Tibial nerve (tissue), 4 donors: ENCODE measurements at places on chromosomes 1 and 21. TPM values are rescaled to one million over a fixed set of nuclear protein-coding genes. Genes with fewer than 3 reads are reported as not detected.
A peak's percentile ranks its signal among the peaks of the same experiment; 100 is the strongest.

TSPAN1 gene
- total RNA-seq: 8.1 TPM

NOTCH2 gene
- total RNA-seq: 103 TPM

FCRL2 gene
- not detected for total RNA-seq

CD2 gene
- 1.5 TPM for total RNA-seq

PER3 gene
- 21.6 TPM for total RNA-seq

MASP2 gene
- not detected for total RNA-seq

- DNase-seq: no peak
These were observed 874.4 kb downstream of the KCNT2 start for GRCh38 chr1:195733826-195734225.

DNA sequence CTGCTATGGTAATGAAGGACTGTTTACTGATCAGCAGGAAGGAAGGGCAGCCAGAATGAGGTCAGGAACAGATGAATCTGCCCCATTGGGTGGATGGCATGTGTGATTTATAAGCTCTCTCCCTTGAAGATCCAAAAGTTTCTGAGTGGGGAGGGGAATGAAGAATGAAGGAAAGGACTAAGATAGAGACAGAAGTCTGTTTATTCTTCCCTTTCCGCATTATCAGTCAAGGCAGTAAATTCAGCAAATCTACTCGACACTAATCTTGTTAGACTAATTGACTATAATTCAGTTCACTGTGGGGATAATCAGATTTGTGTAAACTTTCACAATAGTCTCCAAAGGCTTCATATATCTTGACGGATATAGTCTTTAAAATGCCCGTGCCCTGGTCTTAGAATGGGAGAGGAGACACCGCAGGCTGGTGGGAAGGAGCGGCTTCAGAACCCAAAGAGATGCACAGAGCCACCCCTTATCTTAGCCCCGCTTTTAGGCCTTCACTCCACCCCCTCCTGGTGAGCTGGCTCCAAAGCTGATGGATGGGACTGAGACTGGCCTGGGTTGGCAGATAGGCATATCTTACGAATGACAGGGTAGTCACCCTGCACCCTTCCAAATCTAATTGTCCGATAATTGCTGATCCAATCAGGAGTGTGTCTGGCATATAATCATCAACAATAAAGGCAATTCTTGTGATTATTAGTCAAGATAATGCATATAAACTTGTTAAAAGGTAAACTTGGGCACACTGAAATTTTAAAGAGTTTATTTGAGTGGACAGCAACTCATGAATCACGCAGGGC lies 76.0 kb upstream of the PPM1J start:
- DNase-seq: no peak

GRCh38 chr1:91557826-91558225 lies 57.2 kb downstream of the CDC7 start:
- DNase-seq: no peak

DNA sequence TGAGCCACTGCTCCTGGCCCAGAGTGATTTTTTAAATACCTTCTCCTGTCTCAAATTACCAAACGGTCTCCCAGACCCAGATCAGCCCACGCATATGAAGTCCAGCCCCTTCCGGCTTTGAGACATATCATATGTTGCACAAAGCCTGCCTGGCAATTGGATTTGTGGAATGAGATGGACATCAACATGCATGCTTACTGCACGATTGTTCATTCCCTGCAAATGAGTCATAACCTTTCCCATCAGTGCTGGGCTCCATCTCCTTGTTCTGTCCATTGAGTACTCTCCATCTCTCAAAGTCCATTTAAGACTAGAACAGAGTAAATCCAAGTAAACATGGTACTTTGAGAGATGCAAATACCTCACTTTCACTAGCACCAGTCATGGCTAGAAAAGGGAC lies 612.2 kb upstream of the USP24 start:
- no peak for DNase-seq

- DNase-seq: peak; percentile 61
These were observed 4.4 kb downstream of the B4GALT3 start for GRCh38 chr1:161172776-161173376.

GRCh38 chr1:32107742-32108661 lies at the start of gene KPNA6:
KPNA6 (plus strand) TSS chr1:32108056; CDS start chr1:32108131, 75 bp downstream.
- peak; percentile 90 for DNase-seq

GRCh38 chr1:24981631-24982005 lies 51.5 kb upstream of the RUNX3 start:
- no peak for DNase-seq

- DNase-seq: peak; percentile 53
These were observed 67.2 kb downstream of the TTLL7 start for GRCh38 chr1:83931658-83932253.

DNA sequence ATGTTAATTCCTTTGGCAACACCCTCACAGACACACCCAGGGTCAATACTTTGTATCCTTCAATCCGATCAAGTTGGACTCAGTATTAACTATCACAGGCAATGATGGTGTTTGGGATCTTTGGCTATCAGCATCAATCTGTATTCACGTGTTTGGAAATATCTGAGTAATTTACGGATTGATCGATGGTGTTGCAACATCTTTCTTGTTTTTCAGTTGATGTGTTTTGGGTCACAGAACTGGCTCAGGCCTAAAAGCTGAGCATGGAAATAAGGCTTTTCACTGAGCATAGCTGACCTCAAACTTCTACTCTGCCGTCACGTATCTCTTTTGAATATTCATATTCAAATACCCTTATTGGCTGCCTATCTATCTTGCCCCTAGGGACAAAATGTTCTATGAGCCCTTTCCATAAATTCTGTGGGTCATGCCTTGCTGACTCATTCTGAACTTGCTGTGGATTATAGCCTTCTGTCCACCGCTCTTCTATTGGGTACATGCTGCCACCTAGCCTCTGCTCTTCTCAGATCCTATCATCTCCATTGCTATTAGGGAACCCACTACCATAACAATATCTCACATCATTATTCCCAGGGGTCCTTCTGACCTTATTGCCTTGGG lies 156.0 kb downstream of the PDE4B start:
- no peak for DNase-seq

- no peak for DNase-seq
These were observed 26.1 kb downstream of the ZP4 start for GRCh38 chr1:237864338-237865244.

DNA sequence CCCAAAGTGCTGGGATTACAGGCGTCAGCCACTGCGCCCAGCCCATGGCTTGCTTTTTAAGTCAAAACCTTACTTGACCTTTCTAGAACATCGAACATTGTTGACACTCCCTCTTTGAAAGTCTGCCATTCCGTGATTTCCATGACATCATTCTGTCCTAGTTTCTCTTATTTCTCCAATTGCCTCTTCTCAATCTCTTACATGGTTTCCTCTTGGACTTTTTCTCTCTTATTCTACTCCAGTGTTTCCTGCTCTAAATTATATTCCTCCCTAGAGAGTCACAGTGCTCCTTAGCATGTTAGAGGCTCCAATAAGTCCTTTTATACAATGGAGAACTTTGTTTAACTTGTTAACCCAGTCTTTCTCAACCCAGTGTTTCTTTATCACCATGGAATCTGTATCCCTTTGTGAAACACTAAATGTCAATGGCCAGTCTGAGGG lies 25.5 kb downstream of the JAM2 start:
- no peak for DNase-seq

GRCh38 chr1:203163891-203164635 lies 11.6 kb downstream of the MYBPH start:
- DNase-seq: no peak

DNA sequence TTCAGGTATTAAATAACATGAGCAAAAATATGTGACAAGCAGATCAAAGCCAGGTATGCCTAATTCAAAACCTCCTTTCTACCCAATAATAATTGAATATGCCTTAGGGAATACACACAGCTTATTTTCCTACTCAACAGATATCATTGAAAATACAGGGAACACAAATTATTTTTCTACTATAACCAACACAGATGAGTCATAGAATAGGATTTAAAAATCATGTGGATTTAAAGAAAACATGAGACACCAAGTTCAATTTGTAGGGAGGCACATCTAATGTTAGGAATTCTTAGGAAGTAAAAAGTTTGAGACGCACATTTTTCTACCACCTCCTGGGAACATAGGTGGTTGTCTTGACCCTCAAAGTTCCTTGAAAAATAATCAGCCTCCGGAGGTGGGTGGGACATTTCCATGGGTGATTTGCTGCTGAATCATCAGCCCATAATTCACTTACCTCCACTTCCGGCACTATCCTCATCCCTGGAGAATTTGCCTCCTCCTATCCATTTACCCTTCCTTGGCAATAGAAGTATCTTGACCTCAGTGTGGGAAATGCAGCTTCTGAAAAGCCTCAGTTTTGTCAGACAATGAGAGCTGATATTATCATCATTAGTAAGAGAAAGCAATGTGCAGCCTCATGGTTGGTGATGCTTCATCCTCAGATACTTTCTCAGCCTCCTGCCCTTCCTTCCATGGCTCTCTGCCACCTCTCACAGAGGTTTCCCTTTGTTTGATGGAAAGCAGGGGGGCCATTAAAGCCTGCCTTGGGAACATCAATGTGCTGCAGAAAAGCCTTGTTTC lies 33.5 kb upstream of the RGS4 start:
- no peak for DNase-seq

DNA sequence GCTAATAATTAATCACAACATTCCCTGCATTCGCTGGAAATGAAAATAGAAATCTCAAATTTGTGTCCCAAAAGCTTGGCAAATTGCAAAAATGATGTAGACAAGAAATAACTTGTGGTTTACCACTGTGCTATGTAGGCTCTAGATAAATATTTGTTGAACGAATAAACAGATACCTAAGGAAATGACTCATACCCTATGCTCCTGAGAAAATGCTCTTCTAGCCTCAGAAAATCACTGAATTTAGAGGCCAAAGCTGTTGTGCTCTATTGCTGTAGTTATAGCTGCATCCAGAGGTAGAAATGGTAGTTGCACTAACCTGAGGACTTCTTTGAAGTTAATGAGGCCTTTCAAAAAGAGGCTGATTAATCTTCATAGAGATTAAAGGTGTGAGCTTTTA lies 142.0 kb upstream of the ZNHIT6 start:
- no peak for DNase-seq
